ENCODE measurements at places on chromosomes 5 and 9.

- no peak for DNase-seq
Measured at GRCh38 chr5:109880907-109881685, 191.4 kb downstream of the MAN2A1 start.

DNA sequence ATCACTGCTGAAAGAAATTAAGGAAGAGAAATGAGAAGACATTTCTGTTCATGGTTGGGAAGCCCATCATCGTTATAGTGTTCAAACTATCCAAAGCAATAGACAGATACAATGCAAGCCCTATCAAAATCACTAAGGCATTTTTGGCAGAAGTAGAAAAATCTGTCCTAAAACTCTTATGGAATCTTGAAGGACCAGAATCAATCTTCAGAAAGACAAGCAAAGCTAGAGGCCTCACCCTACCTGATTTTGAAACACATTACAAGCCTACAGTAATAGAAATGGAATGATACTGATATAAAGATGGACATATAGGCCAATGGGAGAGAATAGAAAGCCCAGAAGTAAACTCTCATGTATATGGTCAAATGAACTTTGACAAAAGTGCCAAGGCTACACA lies 4.9 kb upstream of the IFNA21 start:
- DNase-seq, result no peak

DNA sequence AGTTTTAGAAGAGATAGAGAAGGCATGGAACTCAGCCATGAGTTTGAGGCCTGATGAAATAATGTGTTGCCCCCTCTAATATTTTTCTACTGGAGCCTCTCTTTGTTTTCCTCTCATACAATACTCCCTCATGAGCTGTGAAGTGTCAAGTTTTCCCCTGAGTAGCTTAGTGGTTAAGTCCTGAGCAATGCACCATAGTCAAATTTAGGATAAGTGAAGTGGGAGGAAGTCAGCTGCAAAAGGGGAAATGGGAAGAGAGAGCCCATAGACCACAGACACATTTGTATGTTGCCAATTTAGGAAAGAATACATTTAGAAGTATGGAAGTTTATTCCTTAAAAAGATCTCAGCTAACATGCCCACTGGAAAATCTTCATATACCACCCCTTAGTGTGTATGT lies 171.5 kb upstream of the NREP start:
- DNase-seq, result peak; percentile 3

- DNase-seq, result no peak
Measured at GRCh38 chr9:91536211-91536691, 112.6 kb upstream of the NFIL3 start.

DNA sequence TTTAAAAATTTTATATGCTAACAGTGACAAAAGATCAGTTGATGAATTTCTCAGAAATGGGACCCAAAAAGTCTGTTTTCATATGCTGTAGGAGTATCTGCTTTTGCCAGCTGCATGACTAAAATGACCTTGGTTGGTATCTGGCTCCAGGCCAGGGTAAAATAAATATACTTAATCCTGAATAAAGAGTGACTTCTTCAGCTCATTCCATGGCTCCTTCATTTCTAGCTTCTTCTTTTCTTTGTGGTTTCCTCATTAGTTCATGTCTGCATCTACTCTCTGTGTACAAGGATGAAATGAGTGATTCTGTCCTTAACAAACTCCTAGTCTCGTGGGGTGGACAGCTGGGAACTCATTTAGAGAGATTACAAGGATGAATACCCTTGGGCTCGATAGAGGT lies 36.0 kb downstream of the RCL1 start:
- DNase-seq, result no peak

DNA sequence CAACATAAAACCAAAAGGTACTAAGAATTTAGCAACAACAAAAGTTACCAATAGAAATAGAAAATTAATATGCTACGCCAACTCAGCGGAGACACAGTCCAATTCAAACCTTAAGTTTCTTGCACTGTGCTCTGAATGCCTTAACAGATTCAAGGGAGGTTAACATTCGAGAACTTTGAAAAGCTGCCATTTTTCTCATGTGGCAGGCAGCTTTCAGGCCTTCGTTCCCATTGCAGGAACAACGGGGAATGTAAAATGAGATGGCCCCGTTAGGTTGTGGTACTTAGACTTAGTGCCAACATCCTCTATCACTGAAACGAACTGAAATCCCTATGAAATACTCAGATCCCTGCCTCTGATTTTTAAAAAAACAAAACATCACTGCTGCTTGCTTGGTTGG lies 22.4 kb downstream of the FNBP1 start:
- no peak for DNase-seq

DNA sequence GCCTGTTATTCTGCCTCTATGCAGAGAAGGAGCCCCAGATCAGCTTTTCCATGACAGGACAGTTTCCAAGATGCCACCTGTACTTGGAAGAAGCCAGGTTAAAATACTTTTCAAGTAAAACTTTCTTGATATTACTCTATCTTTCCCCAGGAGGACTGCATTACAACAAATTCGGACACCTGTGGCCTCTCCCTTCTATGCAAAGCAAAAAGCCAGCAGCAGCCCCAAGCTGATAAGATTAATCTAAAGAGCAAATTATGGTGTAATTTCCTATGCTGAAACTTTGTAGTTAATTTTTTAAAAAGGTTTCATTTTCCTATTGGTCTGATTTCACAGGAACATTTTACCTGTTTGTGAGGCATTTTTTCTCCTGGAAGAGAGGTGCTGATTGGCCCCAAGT lies 301 bp upstream of the IL4 start:
- DNase-seq, result no peak

GRCh38 chr9:90140131-90140818 lies 502.3 kb downstream of the DIRAS2 start:
- no peak for DNase-seq

GRCh38 chr9:125634040-125634717 lies 72.8 kb downstream of the MAPKAP1 start:
- DNase-seq, result no peak

DNA sequence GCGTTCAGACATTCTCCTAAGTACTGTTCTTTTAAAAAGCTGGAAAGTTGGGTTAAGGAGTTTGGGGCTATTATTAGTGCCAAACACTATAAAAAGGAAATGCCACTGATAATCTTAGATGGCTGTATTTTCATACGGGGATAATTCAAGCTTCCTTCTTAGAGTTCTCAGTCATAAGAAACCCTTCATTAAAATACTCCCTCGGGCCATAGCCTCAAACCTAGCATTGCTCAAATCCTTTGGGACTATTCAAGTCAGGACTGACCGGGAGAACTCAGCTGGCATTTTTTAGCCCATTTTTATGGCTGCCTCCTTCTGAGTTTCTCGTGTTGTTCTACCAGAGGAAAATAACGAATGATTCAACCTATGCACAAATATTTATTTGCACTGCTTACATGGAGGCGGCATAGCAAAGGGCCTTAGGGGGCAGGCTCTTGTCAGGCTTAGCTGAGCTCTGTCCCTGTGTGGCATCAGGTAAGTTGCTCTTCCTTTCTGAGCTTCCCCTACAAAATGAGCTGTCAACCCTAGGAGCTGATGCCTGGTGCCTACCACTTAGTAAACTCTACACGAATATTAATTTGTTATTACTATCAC lies 33.5 kb upstream of the ADAM19 start:
- DNase-seq, result no peak

DNA sequence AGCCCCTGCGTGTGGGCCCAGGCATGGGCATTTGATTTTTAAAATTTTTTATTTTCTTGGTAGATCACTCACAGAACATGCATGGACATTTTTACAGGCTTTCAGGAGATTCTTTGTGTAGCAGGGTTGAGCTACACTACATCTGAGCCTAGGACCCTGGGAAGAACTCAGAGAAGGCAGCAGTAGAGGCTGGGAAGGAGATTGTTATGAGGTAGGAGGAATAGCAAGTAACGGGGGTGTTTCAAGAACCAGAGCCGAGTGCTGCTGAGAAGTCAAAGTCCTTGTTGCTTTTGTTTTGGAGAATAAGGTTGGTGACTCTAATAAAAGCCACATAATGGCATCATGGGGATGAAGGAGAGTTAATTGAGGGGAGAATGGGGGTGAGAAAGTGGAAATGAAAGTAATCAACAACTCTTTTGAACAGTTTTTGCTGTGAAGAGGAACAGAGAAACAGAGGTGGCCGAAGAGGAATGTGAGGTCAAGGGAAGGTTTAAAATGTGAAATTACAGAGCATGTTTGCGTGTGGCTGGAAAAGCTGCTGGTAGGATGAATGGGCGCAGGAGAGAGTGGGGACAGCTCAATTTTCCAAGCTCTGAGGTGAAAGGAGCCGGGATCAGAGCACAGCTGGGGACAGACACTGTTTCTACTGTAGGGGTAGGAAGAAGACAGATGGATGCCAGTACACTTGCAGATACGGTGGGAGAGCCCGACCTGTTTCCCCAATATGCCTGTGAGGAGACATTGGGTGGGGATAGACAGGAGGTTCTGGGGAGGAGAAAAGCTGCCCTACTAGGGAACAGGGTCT lies 4.7 kb upstream of the PDLIM7 start:
- DNase-seq, result no peak

- peak; percentile 36 for DNase-seq
Measured at GRCh38 chr9:125747765-125748445, 732 bp downstream of the PBX3 start.

DNA sequence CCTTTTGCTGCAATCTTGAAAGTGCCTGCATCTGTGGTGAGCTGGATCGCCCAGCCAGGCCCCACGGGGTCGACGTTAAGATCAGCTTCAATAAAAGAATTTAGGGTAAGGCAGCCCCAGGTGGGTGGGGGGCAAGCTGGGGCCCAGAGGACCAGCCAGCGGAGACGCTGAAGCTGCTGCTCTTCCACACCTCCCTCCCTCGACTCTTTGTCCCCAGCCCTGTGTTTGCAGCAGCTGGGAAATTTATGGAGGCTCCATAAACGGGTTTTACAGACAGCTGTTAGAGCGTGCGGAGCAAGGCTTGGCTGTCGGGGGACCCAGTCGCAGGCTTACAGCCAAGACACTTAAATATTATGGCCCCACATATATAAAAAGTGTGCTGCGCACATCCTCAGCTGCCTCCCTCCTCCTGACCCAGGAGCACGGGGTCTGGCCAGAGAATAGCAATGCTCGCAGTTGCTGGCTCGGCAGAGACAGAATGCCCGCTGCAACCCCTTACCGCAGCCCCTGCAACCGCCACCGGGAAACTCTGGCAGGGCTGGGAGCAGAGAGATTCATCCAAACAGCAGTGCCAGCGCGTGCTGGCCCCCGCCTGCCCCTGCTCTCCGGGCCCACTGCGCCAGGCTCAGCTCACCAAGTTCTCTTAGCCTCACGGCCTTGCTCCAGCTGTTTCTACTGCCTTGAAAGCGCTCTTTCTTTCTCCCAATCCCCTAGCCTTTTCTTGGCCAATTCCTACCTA lies 28.4 kb upstream of the MVB12B start:
- DNase-seq, result no peak

DNA sequence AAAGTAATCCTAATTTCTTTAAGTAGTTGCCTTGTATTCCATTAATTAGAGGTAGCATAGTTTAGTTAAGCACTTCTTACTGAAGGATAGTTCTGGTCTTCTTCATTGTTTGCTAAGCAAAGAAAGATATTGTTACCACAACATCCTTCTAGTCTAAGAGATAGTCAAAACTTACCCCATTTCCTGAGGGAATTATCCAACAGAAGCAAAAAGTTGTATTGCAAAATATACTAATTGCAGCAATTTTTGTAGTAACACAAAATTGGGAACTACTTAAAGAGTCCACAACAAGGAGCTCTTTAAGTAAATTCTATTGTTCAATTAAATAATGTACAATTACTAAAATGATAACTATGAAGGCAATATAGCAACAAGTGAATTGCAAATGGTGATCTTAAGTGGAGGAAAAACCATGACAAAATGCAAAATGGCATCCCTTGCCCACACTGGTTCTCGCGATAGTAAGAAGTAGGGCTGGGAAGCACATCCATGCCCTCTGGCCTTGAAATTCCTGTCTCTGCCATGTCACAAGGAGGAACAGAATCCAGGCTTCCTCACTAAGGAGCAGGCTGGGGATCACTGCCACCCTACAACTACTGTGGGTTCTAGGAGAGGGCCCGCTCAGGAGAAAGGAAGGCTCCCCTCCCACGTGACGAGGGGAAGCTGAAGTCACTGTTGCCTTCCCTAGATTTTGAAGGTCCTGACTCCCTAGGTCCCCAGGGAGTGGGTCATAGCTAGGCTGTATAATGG lies 23.3 kb upstream of the MEGF9 start:
- DNase-seq, result peak; percentile 77

- DNase-seq, result no peak
Measured at GRCh38 chr5:90227683-90228082, 181.9 kb downstream of the CETN3 start.

GRCh38 chr9:112887381-112887780 lies 3.3 kb downstream of the SLC46A2 start:
- peak; percentile 57 for DNase-seq

- DNase-seq, result no peak
Measured at GRCh38 chr9:96331236-96331947, 29.4 kb upstream of the HSD17B3 start.

GRCh38 chr9:89042984-89043383 lies 51.7 kb downstream of the S1PR3 start:
- no peak for DNase-seq

- DNase-seq, result no peak
Measured at GRCh38 chr9:98833090-98833956, 25.9 kb downstream of the GALNT12 start.

DNA sequence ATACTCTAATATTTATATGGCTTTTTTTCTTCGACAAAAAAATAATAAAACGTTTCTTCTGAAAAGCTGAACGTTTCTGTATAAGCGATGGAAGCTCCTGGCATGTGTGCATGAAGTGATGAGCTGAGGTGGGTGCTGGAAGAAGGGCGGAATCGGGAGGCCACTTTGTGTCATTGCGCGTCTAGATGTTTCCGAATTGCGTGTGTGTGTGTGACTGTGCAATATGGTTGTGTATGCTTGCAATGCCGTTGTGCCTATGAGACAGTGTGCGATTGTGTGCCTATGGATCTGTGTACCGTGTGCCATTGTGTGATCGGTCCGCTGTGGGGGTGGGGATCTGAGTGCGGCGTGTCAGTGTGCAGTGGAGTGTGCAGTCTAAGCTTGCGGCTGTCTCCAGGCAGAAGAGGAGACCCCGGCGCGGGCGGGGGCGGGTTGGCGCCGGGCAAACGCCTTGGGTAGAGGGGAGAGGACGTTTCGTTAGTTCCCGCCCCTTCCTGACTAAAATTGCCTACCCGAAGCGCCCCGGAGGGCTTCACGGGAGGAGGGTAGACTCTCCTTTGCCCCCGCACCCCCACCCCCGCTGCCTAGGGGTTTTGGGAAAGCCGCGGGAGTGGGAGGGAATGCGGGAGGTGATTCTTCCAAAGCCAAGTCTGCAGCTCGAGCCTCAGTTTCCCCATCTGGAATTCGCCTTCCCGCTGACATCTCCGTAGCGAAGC lies 24.2 kb downstream of the PCDHGC5 start:
- DNase-seq, result no peak

GRCh38 chr5:56375011-56375410 lies 141.9 kb upstream of the ANKRD55 start:
- DNase-seq, result no peak

GRCh38 chr5:6632324-6632887 lies 438 bp downstream of the NSUN2 start:
- DNase-seq, result peak; percentile 28

DNA sequence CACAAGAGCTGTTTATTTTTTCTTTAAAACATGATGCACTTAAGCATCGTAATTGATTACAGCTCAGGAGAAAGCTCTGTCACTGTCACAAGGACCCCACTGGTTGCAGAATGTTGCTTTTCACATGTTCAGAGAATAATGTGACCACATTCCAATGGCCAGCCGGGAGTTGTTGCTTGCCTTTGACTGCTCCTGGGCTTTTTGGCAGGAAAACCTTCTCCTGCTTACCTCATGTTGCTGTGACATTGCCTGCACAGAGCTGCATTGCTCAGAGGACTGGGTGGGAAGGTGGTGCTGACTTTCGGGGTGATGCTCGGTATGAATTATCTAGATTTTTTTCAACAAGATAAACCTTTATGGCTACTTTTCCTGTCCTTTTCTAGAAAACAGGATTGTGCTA lies 88.2 kb downstream of the PALM2AKAP2 start:
- DNase-seq, result no peak

- no peak for DNase-seq
Measured at GRCh38 chr9:124756011-124756410, 15.1 kb downstream of the NR6A1 start.
